NCI-H1092 treated with DMSO at 0.1 percent for 48 hours (cell line): ENCODE measurements at places on chromosomes 12 and 14.

- DNase-seq = no peak
Measured at GRCh38 chr12:64457466-64457865, 5.5 kb downstream of the TBK1 start.

DNA sequence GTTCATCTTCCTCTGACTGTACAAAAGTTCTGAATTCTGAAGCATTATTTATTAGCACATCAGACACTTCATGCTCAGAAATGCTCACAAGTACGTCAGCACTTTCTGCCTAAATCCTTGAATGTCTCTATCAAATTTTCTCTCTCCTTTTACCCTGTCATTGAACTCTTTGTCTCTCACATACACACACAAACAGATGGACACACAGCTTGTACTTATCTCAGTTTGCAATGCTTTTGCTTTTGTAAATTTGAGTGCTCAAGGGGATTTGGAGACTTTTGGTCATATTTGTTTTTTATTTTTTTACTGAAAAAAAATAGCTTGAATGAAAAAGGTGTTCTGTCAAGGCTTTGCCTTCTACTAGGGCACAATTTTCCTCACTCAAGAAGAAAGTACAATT lies 64.2 kb upstream of the PDZRN4 start:
- DNase-seq = no peak

DNA sequence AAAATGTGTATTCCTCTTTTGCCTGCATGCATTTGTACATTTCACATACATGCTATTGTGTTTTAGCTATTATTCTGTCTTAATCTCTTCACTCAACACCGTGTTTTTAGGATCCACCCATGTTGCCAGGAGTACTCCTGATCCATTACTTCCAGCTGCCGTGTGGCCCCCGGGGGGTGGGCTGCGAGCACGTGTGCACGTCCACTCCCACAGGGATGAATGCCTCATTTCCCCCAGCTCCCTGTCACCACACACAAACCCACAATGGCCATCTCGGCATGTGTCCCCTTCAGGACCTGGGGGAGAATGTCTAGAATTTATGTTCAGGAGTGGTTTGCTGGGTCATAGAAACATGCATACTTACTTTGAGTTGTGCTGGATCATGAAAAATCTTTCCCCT lies 62.7 kb upstream of the ACTN1 start:
- no peak for DNase-seq

DNA sequence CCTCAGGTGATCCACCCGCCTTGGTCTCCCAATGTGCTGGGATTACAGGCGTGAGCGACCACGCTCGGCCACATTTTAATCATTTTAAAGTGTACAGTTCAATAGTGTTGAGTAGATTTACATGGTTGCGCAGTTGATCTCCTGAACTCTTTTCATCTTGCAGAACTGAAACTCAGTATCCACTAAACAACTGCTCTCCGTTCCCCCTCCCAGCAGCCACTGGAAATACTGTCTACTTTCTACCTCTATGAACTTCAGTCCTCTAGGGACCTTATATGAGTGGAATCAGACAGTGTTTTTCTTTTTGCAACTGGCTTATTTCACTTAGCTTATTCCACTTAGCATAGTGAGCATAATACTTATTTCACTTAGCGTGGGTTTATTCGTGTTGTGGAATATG lies 53.7 kb downstream of the KCTD10 start:
- DNase-seq = no peak

- peak; percentile 35 for DNase-seq
Measured at GRCh38 chr12:101829639-101830366, 956 bp downstream of the GNPTAB start.

DNA sequence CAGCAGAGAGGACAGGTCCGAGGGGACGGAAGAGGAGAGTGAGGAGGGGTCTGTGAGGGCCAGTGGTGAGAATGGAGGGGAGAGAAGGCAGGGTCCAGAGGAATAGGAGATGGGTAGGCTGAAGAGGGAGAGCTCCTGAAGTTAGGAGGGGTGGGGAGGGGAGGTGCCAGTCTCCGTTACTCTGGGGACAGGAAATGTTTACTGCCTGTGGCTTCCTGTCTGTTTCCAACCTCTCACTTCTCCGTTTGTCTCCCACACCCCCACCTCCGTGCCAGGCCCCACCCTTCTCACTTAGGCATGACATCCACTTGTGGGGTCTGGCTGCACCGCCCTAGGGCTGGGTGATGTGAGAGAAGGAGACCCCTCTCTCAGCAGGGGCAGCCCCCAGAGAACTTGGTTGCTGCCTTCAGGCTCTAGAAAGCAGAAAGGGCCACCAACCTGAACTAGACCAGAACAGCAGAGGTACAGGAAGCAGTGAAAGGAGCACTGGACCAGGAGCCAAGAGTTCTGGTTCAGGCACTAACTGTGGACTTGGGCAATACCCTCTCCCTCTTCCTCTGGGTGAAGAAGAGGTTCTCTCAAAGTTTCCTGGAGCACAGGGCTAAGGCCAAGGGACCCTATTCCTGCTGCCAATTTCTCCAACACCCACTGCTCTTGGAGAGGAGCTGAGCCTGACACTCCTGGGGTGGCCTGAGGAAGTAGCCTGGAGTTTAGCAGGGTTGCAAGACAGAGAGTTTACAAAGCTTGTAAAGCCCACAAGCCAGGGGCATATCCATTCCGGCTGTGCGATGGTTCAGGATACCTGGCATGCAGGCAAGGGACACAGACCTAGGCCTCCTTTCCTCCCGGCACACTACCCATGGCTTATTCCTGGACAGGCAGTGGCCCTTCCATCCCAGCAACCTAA lies 5.5 kb downstream of the ITGA5 start:
- DNase-seq = no peak

- no peak for DNase-seq
Measured at GRCh38 chr12:94206886-94207285, 58.5 kb downstream of the PLXNC1 start.

- DNase-seq = no peak
Measured at GRCh38 chr12:48419116-48419935, 53.0 kb upstream of the ANP32D start.

- DNase-seq = no peak
Measured at GRCh38 chr14:52871606-52872005, 79.2 kb downstream of the FERMT2 start.

DNA sequence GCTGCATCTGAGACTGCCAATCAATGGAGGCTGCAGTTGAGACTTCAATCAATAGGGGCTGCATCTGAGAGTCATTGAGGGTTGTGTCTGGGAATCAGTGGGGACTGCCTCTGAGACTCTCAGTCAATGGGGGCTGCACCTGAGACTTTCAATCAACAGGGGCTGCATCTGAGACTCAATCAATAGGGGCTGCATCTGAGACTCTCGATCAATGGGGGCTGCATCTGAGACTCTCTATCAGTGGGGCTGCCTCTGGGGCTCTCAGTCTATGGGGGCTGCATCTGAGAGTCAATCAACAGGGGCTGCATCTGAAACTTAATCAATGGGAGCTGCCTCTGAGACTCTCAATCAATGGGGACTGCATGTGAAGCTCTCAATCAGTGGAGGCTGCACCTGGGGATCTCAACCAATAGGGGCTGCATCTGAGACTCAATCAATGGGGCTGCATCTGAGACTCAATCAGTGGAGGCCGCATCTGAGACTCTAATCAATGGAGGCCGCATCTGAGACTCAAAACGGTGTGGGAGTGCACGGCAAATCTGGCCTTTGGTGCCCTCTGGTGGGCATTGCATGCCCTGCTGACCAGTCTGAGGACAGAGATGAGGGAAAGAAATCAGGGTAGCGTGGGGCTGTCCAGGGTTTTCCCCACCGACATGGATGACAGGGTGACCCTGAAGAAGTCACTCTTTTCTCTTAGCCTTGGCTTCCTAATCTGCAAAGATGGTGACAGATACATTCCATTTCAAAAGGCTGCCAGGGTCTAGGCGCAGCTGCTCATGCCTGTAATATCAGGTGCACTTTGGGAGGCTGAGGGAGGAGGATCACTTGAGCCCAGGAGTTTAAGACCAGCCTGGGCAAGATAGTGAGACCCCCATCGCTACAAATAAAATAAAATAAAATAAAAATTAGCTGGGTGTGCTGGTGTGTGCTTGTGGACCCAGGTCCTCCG lies 41.3 kb upstream of the EIF5 start:
- DNase-seq = peak; percentile 42

DNA sequence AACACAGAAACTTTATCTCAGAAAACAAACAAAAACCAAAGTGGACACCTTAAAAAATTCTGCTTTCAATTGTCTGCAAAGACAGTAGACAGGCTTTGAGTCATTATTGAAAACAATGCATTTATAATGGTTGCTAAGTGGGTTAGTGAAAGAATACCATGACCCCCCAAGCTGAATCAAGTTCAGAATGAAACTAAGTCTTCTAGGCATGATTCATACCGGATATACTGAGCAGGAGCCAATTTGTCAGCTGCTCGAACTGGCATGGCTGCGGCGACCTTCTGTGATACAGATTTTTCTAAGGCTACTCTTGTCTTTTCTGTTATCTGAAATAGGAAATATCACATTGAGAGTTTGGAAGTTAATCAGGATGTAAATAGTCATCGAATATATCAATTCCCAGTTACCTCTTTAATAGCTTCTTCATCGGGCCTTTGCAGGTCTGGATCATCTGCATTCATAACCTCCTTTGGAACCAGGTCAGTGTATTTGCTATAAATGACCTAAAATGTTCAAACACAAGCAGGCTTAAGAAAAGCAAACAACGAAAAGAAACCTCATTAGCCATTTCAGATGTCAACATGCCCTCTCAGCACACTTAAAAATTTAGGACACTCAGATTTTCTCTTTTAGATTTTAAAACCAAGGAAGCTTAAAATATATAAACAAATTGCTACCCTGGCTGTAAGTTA lies 22.3 kb downstream of the SNW1 start:
- DNase-seq = no peak

DNA sequence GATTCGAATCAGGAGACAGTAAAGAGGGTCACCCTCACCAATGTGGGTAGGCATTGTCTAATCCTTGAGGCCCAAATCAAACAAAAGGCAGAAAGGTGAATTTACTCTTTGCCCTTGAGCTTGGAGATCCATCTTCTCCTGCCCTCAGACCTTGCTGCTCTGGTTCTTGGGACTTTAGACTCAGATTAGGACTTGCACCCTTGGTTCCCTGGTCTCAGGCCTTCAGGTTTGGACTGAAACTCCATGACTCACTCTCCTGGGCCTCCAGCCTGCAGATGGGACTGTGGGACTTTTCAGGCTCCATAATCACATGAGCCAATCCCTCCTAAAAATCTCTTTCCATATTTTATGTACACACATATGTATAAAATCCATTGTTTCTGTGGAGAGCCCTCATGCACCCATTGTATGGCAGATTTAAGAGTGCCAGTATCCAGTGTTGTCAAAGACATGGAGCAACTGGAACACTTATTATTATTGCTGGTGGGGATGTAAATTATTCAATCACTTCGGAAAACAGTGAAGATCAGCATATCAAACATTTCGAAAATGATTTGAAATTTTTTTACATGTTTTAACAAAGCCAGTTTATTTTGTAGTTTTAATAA lies 48.7 kb downstream of the EID3 start:
- DNase-seq = no peak

DNA sequence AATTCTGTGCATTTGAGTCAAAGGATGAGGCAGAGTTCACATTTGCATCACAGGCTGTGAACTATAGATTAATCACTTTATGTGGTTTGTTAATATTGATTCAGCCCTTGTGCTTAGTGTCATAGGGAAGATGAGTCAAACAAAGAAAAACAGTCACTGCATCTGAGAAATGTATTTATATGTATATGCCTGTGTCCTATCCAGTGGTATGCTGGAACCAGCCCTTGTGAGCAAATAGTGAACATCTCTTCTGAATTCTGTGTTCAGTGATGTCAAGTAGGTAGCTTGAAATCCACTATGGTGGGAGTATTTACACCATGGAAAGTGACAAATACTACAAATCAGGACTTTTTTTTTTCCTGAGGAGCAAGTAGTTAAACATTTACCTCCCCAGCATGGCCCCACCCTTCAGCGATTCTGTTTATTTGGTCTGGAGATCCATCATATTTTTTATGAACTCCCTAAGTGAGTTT lies 128.5 kb downstream of the HMGA2 start:
- DNase-seq = no peak

DNA sequence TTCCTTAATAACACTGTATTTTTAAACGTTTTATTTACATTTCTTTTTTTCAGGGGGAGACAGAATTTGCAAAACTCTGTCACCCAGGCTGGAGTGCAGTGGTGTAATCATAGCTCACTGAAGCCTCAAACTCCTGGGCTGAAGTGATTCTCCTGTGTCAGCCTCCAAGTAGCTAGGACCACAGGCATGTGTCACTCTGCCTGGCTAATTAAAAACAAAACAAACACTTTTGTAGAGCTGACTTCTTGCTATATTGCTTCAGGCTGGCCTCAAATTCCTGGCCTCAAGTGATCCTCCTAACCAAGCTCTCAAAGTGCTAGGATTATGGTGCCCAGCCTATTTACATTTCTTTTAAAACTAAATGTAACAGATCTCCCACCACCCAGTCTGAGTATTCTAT lies 12.7 kb downstream of the CPSF6 start:
- no peak for DNase-seq

DNA sequence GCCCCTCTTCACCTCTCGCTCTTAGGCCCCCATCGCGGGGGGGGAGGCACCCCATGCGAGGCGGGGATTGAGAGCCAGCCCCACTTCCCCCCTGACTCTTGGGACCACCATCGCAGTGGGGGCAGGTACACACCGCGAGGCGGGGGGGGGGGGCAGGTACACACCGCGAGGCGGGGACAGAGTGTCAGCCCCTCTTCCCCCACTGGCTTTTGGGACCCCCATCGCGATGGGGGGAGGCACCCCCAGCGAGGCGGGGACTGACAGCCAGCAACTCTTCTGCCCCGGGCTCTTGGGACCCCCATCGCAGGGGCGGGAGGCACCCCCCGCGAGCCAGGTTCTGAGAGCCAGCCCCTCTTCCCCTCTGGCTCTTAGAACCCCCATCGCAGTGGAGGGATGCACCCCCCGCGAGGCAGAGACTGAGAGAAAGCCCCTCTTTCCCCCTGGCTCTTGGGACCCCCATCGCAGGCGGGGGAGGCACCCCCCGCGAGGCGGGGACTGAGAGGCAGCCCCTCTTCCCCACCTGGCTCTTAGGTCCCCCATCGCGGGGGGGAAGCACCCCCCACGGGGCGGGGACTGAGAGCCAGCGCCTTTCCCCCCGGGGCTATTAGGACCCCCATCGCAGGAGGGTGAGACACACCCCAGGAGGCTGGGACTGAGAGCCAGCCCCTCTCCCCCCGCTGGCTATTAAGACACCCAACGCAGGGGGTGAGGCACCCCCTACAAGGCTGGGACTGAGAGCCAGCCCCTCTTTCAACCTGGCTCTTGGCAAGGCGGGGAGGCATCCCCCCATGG lies 196.5 kb upstream of the PZP start:
- no peak for DNase-seq
